ENCODE measurements at places on chromosomes 16 and 17.

DNA sequence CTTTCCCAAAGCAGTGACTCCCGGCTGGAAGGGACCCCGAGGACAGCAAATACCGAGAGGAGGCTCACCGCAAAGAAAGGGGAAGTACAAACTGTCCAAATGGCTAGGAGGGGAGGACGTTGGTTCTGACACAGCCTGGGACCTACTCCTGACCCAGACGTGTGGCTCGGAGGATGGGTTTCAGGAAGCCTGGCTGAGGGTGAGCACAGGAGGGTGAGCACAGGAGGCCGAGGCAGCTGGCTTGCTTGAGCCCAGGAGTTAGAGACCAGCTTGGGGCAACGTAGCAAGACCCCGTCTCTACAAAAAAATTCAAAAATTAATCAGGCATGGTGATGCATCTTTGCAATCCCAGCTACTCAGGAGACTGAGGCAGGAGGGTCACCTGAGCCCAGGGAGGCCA lies 83.2 kb downstream of the C16orf78 start:
- DNase-seq, result no peak

- DNase-seq, result no peak
These were observed 59.6 kb downstream of the YPEL2 start for GRCh38 chr17:59391021-59391420.

DNA sequence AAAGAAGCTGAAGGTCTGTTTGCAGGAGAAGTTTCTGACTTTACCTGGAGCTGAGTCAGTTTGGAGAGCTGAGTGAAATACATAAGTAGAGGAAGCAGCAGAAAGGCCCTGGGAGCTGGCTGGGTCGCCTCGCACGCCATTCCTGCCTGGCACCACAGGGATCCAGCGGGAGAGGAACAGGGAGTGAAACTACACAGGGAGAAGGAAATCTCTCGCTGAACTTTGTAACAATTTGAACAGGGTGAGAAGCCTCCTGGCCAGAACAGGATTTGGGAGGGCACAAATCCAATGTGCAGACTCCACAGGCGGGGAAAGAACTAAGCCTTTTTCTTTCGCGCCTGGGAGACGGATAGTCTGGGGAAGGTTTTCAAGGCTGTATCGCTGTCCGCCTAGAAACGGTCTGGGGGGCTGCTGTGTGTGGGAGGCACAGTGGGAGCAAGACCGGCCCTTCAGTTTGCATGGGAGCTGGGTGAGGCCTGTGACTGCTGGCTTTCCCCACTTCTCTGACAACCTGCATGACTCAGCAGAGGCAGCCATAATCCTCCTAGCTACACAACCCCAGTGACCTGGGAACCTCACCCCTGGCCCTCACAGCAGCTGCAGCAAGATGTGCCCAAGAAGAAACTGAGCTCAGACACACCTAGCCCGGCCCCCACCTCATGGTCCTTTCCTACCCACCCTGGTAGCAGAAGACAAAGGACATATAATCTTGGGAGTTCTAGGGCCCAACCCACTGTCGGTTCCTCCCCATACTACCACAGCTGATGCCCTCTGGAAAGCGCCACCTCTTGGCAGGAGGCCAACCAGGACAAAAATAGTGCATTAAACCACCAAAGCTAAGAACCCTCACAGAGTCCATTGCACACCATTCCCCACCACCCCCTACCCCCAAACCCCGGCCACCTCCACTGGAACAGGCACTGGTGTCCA lies 778.6 kb downstream of the KCNJ2 start:
- DNase-seq, result no peak

GRCh38 chr16:71792176-71792575 lies 16.5 kb downstream of the AP1G1 start:
- no peak for DNase-seq

DNA sequence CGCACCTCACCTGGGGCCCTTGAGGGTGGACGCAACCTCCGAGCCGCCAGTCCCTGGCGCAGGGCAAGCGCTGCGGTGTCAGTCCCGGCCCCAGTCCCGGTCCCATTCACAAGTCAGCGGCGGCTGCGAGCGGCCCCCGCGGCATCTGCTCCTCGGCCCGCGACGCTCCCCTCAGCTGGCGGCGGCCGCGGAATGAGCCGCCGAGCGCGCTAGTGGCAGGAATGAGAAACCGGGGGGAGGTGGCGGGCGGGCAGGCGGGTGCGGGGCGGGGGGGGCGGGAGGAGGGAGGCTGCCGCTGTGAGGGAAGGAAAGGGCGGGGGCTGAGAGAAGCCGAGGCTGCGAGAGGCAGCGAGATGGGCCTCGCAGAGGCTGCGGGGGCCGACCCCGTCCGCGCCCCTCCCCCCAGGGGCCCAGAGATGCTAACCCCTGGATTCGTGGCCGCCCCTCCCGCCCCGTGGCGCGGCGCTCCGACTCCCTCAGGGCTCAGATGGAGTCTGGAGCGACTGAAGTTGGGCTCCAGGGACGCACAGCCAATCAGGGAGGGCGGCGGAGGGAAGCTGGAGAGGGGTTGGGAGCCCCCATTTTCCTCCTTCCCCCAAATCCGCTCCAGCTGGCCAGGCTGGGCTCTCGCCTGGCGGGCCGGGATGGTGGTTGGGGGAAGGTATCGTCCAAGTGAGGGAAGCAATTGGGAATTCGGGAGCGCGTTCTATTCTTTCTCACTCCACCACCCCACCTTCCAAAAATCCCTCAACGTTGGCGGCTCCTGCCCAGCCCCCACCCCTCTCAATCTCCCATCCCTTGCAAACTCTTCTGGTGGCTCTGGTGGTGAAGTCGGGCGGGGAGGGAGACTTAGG lies at the start of gene CDH11:
Gene CDH11, minus strand, starts transcription at position 194 of the 854 bp plus-strand sequence. CDS start 117,194 bp downstream, outside the sequence.
- peak; percentile 55 for DNase-seq

- no peak for DNase-seq
These were observed 2140.2 kb downstream of the TP53TG3F start for GRCh38 chr16:35599429-35600160.

DNA sequence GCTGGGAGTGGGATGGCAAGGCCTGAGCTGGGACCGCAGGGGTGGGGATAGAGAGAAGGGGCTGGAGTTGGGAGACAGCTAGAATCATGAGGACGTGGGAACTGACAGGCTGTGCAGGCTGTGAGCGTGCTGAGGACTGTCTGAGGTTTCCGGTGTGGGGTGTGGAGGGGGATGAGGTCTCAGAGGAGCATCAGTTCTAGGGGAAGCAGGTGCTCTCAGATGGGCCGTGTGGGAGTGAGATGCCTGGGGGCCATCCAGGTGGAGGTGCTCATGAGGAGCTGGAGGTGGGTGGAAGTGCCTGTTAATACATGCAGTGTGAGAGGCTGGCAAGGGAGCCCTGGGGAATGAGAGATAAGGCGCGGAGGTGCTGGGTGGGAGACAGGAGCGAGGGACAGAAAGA lies 27.2 kb downstream of the HASPIN start:
- no peak for DNase-seq

GRCh38 chr16:8886593-8887430 lies 4.7 kb downstream of the LITAFD start:
- DNase-seq, result no peak

DNA sequence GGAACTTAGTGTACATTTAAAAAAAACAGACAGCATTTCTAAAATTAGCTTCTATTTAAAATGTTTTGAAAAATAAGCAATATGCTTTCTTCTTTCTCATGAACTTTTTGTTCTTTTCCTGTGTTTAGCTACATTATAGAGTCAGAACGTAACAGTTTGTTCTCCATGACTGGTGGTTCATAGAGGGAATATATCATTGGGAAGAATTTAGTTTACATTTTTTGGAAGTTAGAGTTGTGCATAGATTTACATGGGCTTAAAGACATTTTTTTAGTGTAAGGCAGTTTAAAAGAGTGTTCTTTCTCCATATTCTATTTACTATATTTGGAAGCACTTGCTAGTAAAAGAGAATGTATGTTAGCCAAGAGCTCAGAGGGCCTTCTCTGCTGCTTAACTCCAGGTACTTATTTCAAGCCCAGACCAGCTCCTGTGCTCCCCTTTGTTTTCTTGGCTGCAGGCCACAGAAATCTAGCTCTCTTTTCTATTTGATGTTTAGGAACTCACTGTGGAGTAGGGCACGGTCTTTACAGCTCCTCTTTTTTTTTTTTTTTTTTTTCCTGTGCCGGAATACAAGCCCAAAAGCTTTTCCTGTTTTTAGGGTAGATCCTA lies 20.2 kb downstream of the AP2B1 start:
- no peak for DNase-seq

GRCh38 chr17:64166876-64167275 lies 36.9 kb upstream of the ERN1 start:
- DNase-seq, result no peak

GRCh38 chr17:19713901-19714361 lies 2.5 kb downstream of the SLC47A2 start:
- no peak for DNase-seq

DNA sequence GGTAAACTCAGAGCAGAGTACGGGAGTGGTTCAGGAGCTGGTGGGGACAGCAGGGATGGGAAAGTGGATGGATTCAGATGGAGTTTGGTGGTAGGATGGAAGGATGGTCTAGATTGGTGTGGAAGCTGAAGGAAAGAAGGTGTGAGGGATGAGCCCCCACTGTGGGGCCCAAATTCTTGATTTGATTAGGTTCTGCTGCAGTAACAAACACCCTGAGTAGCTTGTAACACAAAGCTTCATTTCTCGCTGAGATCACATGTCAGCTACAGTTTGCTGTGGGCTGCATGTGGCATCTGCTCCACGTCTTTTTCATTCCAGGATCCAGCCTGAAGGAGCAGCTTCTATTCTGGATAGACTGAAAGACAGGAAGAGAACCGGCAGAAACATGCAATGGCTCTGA lies 143.8 kb downstream of the IRX3 start:
- DNase-seq, result no peak

- DNase-seq, result no peak
These were observed 38.3 kb downstream of the PRKCA start for GRCh38 chr17:66340720-66341119.

DNA sequence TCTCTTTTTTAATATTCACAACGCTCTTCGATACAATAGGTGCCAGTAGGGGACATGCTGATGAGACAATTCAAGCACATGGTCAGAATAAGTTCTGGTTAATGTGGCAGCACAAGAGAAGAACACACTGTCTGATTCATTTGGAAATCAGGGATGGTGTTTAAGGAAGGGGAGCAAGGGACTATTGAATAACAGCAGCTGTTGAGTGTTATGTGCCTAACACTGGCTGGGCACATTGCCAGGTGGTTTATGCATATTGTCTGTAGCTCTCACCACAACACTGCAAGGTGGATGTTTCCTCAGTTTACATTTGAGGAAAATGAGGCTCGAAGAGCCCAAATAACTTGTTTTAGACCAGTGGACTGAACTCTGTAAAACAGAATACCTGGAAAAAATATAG lies 44.2 kb downstream of the LYRM9 start:
- DNase-seq, result no peak

GRCh38 chr17:75365009-75365930 lies 40.2 kb downstream of the GRB2 start:
- DNase-seq, result no peak

DNA sequence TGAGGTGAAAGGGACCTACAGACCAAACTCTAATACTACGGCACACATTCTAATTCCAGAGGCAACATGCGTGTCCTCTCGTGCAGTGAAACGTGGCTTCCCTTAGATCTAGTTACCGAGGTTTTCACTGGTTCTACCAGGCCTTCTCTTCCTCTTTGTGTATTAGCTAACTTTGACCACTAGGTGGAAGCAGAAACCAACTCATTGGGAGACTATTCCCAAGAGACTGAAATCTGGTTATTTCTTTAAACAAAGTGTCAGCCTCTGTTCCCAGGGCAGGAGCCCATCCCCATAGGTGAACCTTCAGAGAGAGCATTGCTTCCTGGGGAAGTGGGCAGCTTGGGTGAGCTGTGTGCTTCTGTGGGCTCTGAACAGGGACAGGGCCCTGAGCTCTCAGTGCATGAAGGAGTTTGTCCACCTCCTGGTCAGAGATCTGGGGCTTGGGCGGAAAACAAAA lies 19.7 kb upstream of the RCVRN start:
- peak; percentile 21 for DNase-seq

- DNase-seq, result no peak
These were observed 712 bp upstream of the SPECC1 start for GRCh38 chr17:20008242-20009051.

- no peak for DNase-seq
These were observed 948 bp downstream of the LUC7L start for GRCh38 chr16:228151-228851.

DNA sequence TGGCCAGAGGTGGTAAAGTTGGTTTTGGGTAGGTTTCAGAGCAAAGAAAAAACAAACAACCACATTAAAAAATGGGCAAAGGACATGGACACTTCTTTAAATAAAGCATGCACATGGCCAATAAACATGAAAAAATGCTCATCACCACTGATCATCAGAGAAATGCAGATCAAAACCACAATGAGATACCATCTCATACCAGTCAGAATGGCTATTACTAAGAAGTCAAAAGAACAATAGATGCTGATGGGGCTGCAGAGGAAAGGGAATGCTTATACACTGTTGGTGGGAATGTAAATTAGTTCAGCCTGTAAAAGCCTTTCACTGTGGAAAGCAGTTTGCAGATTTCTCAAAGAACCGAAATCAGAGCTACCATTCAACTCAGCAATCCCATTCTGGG lies 598.4 kb upstream of the SOX9 start:
- no peak for DNase-seq

- DNase-seq, result no peak
These were observed 932 bp downstream of the ZNF267 start for GRCh38 chr16:31874366-31875111.

DNA sequence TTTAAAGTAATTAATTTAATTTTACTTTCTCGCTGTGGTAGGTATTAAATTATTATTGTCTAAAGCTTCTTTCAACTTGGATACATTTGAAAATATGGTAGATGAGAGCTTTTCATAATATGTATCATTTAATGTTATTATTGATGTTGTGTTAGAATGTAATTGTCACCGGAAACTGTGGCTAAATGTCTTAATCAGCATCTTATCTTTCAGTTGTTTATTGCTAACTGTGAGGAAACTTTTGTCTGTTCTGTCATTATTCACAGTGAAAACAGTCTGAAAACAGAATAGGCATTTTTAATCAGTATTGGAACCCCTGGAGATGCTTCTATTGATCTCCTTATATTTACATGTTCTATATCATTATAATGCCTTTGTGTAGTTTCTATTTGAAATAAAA lies 120.7 kb downstream of the STXBP4 start:
- DNase-seq, result no peak

- no peak for DNase-seq
These were observed 9.9 kb downstream of the MTSS2 start for GRCh38 chr16:70675851-70676513.

DNA sequence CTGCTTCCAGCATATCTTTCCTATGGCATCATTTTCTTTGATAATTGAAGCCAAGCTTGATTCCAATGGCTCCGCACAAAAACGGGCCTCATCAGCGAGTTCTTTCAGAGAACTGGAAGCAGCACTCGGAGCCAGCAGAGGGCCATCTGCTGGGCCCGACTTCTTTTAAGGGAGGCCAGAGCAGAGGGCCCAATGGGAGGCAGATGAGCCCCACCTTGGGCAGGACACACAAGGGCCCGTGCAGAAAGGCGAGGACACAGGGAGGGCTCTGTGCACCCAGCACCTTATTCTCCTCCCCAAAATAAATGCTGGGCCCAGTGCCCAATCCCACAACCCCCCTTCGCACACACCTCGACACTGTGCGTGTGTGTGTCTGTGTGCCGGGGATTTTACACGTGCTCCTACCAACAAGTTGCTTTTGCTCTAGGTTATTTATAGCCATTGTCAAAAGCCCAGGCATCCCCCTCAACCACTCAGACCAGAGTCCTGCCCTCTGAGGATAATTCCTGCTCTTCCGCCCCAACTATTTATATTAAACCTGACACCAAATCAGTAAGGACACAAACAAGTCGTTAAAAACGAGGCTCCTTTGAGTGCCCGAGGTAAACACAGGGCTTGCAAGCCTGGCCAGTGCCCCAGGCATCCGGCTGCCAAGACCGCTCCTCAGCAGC lies 6.8 kb downstream of the AXIN2 start:
- DNase-seq, result no peak
